ENCODE measurements at places on chromosomes 5 and 9. TPM values are rescaled to one million over a fixed set of nuclear protein-coding genes. Genes with fewer than 3 reads are reported as not detected.

- no peak for DNase-seq
These were observed 26.7 kb downstream of the FOXI1 start for GRCh38 chr5:170132269-170132975.

GRCh38 chr5:62606878-62607277 lies 28.3 kb downstream of the LRRC70 start:
- no peak for DNase-seq

- DNase-seq = no peak
These were observed 275.9 kb upstream of the WWC1 start for GRCh38 chr5:168015506-168015905.

The ROPN1L gene
- total RNA-seq = 0.37 TPM

The LRRC19 gene
- total RNA-seq = not detected

The HAPLN1 gene
- 0.22 TPM for total RNA-seq
